ENCODE measurements at places on chromosomes 2 and 18.
A peak's percentile ranks its signal among the peaks of the same experiment; 100 is the strongest.

- no peak for DNase-seq
Measured at GRCh38 chr2:50879457-50879856, 152.5 kb downstream of the NRXN1 start.

- DNase-seq: no peak
Measured at GRCh38 chr2:55460562-55460961, 40.9 kb upstream of the CCDC88A start.

GRCh38 chr2:72722492-72723070 lies 103.3 kb downstream of the EXOC6B start:
- DNase-seq: no peak

DNA sequence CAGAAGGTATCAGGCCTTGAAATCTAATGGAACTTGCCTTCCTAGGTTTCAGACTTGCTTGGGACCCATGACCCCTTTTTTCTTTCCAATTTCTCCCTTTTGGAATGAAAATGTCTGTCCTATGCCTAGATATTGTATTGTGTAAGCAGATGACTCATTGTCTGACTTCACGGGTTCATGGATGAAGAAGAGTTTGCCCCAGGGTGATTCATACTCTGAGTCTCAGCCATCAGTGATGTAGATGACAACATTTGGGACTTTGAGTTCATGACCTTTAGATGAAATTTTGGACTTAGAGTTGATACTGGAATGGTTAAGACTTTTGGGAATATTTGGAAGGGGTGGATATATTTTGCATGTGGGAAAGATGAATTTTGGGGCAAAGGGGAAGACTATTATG lies 11.2 kb upstream of the SCYGR5 start:
- peak; percentile 63 for DNase-seq

- no peak for DNase-seq
Measured at GRCh38 chr2:64722291-64723044, 68.8 kb upstream of the SERTAD2 start.

GRCh38 chr2:186590759-186591505 lies 1.1 kb downstream of the ITGAV start:
- DNase-seq: peak; percentile 71

DNA sequence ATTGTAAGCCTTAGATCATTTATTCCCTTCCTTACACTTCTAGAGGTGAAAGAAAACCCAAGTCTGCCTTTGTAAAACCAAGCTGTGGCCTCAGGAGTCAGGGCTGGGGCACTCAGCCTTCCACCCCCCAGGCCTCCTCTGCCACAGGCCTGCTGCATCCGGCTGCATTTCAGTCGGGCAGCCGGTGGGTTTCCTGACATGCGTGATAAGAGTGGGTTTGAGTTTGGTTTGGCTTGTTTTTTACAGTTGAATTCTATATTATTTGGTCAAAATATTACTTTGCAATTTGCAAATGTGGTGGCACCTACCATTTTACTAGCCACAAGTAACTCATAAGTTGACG lies 42.4 kb downstream of the ADI1 start:
- DNase-seq: no peak

GRCh38 chr18:3345885-3346284 lies 84.0 kb downstream of the MYL12B start:
- DNase-seq: no peak

GRCh38 chr2:107362993-107363392 lies 463.7 kb upstream of the RGPD4 start:
- no peak for DNase-seq

DNA sequence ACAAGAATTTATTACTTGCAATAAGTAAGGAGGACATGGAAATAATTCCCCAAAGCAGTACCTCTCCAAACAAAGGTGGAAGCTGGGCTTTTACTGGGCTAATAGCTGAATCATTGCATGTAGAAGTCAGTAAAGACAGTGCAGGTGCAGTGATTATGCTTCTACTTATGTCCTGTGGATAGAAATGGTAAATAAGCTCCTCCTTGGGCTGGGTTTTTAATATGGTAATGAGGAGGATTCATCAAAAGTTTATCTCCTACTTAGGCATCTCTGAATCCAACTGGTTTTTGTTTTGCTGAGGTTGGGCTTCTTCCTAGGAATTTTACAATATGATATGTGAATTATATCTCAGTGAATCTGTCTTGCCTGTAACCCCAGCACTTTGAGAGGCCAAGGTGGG lies 297.4 kb upstream of the MC4R start:
- no peak for DNase-seq

GRCh38 chr18:74241970-74242369 lies 49.8 kb downstream of the CYB5A start:
- DNase-seq: no peak

GRCh38 chr2:197204519-197205250 lies 105.9 kb downstream of the ANKRD44 start:
- DNase-seq: no peak

GRCh38 chr2:175445281-175445680 lies 263.8 kb upstream of the ATP5MC3 start:
- DNase-seq: peak; percentile 95

DNA sequence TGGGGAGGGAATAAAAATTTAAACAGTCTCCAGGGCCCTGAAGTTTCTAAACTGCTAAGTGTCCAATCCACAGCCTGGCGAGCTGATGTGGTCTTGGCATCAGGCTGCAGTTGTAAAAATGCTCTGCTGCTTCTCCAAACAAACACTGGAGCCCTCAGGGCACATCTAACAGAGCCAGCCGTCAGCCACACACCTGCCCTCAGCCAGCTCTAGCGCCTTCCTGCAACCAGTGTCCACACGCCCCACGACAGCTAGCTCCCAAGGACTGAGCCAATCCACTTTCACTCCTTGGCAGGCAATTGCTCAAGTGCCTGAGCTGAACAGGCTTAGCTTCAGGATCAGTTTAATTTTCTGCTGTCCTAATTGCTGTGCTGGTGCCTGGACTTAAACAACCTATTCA lies 446.4 kb upstream of the RAB12 start:
- no peak for DNase-seq

- no peak for DNase-seq
Measured at GRCh38 chr2:152626911-152627339, 90.3 kb downstream of the PRPF40A start.

- DNase-seq: no peak
Measured at GRCh38 chr2:11019614-11020013, 107.9 kb downstream of the KCNF1 start.

GRCh38 chr2:20744366-20745335 lies 77.7 kb downstream of the GDF7 start:
- no peak for DNase-seq

- DNase-seq: no peak
Measured at GRCh38 chr18:58682429-58683069, 11.3 kb downstream of the MALT1 start.

GRCh38 chr2:58207189-58207588 lies 33.9 kb downstream of the FANCL start:
- no peak for DNase-seq

DNA sequence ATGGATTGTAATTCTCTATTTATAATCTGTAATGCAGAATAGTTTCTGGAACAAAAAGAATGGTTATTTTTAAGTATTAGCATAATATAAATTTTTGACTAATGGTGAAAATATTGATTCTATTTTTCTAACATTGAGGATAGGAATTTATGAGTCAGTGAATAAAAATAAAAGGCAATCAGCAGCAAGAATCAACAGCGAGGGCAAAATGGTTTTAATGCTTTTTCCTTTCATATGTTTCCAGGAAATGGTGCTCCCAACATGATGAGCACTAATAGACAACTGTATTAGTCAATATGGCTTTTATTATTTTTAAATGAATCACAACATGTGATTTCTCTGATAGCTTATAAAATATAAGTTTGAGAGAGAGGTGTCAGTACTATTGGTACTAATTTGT lies 90.7 kb upstream of the TFPI start:
- no peak for DNase-seq

- DNase-seq: no peak
Measured at GRCh38 chr2:14256890-14257289, 375.6 kb upstream of the LRATD1 start.

GRCh38 chr2:75367401-75367800 lies 168.1 kb upstream of the TACR1 start:
- no peak for DNase-seq

DNA sequence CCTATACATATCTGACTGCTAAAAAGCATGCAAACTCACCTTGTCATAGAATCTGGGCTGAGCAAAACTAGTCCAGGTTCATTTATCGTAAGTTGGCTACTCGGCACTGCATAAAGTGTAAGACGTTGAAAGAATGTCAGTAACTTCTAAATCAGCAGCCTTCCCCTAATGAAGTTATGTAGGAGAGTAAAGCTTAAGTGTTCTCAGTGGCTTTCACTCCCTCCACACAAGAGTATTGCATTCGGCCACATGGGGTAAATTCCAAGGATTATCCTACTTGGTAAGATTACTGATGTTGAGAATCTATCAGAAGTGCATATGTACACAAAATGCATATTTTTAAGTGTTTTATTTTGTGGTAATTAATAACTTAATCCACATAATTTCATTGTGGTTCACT lies 130.1 kb downstream of the LCLAT1 start:
- DNase-seq: no peak
